HFF-Myc (cell line): ENCODE measurements at places on chromosomes 6 and 20.

GRCh38 chr20:19274412-19275015 is 62.1 kb downstream of the SLC24A3 start:
- no peak for DNase-seq

- no peak for DNase-seq
Measured at GRCh38 chr6:46882645-46883044, 39.1 kb downstream of the ADGRF5 start.

DNA sequence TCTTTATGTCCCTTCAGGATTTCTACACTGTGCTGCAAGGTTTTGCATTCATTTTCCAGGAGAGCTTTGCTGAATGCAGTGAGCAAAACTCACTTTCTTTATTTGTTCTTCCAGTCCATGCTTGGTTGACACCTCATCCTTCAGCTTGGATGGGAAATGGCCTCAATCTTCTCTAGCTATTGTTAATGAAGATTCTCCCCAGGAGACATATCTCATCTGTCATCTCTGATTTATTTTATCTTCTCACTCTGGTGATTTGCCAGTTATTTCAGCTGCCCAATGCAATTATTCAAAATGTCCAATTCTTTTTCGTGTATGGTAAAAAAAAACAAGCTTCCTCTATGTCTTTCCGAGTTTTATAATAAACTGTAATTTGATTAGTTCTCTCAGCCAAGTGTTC is 77.9 kb upstream of the PAK5 start:
- no peak for DNase-seq

DNA sequence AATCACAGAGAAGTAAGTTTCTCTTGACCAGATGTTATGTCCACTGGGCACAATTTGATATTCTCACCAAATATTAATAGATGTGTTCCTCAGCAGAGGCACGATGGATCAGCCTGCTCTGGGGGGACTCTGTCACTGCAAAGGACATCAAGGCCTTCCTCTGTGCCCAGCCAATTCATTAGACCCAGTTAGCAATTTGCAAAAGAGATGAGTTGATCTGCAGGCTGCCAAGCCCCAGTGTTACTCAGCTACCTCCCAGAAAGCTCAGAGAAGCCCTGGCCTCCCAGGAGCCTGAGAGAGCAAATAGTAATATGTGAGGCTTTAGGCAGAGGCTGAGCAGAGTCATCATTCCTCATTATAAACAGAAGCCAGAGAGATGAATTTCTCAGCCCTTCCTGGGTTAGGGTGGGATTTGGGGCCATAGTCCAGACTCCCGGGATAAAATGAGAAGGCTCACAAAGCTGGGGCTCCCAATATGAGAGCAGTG is 54.2 kb downstream of the ZNF831 start:
- DNase-seq: no peak

DNA sequence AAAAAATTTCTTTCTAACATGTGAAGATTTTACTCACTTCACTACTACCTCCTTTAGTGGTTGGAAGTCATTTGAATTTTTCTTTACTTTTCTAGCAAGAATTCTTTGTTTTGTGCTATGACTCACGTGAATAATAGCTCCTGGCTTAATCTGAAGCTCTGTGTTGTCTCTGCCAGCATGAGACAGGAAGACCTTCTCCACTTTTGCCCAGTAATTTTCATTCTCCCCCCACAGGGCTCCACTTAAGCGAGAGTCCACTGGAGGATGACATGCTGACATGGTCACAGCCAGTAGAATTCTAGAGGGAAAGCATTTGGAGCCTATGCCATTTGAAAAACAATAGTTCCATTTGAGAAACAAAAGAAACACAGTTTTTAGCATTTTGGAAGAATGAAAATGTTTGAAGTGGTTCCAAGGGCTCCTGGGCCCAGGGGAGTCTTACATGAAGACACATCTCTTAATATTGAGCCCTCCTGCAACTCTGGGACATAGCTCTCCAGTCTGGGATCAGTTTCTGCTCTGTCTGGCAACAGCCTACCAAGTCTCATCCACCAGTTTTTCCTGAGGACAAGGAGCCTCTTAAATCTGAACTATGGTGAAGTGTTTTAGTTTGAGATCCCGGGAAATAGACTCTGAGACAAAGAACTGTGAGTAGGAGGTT is 231.4 kb downstream of the PAX1 start:
- DNase-seq: no peak

GRCh38 chr6:135030056-135030473 is 24.6 kb downstream of the HBS1L start:
- DNase-seq: no peak

DNA sequence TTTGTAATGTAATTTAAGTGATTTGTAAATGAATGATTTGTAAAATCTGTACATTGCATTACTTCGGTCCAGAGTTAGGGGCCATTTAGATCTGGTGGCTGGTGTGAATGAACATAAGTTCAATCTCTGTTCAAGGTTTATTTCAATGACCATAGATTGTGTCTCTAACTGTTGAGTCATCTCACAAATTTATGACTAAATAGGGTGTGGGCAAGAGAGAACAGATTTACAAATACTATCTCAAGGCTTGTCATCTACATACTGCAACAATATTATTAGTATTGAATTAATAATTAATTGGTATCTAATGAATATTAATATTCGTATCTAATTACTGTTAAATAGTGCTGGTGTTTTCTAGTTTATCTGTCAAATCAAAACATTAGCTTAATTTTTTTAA is 115.3 kb upstream of the EDN1 start:
- no peak for DNase-seq

DNA sequence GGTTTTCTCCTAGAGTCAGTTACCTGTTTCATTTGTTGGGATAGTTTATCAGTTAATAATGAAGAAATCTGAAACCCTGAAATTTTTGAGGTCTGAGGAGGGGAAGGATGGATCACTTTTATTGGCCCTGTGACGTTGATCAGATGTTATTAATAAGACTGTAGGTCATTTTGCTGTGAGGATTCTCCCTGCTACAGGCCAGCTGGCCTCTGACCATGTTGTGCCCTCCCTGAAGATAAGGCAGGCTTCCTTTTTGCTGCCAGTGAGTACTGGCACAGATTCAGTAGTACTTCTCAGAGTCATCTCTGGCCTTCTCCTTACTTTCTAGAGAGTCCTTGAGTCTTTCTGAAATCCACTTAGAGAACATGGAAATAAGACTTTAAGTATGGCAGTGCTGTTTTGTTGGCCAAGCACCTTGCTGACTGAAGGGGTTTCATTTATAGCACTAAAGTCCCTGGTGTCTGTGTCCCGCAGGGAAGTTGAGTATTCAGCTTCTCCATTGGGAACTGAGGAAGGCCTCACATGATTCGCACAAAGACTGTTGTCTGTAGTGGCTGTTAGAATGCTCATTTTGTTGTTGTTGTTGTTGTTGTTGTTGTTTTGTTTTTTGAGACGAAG is 202.6 kb downstream of the DTNBP1 start:
- DNase-seq: no peak

DNA sequence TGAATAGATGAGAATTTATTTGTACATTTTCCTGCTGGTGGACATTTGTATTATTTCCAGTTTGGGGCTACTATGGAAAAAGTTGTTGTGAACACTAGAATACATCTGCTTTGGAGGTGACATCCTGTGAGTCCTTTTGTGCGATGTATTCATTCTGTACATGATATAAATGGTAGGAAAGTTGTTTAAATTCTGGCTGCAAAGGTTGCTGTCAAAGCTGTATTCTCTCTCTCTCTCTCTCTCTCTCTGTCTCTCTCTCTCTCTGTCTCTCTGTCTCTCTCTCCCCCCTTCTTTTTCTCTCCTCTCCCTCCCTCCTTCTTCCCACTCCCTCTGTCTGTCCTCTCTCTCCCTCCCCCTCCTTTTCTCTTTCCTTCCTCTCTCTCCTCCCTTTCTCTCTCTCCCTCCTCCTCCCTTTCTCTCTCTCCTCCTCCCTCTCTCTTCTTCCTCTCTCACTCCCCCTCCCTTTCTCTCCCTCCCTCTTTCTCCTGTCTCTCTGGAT is 25.3 kb downstream of the SLC13A3 start:
- DNase-seq: no peak

GRCh38 chr6:150654608-150655007 is 54.9 kb downstream of the PLEKHG1 start:
- DNase-seq: no peak

GRCh38 chr20:37480919-37481318 is 40.1 kb upstream of the NNAT start:
- DNase-seq: no peak

GRCh38 chr6:7461416-7461815 is 71.8 kb downstream of the RIOK1 start:
- DNase-seq: no peak

DNA sequence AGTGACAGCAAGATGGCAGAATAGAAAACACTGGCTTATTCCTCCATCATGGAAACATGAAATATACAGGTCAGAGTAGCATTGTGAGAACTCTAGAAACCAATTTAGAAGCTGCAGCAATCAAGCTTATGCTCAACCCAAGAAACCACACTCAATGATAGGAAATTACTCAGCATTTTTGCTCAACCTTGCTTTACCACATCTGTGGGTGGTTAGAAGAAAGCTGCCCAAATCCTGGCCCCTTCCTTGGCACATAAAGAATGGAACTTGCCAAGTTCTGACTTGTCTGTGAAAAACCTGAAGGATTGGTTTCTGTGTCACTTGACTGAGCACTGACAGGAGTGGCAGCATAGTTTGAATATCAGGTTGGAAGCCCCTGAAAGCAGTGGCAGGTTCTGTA is 108.0 kb upstream of the MOCS1 start:
- no peak for DNase-seq

DNA sequence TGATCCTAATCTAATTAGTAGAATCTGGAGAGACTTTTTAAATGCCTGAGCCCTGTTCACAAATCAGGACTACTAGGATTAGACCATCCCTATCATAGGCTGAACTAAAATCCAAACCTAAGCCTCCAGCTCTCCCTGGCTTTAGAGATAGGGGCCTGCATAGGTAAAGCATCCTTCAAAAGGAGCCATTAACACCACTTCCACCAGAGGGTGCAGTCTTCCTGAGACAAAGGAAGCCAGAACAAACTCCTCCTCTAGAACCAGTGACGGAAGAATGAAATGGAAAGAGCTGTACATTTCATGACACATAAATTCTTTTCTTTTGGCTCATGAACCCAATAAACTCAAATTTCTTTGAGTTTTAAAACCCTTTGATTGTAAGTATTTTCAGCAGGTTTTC is 291.2 kb upstream of the ADGRB3 start:
- DNase-seq: no peak

- no peak for DNase-seq
Measured at GRCh38 chr20:37566590-37567330, 39.1 kb upstream of the BLCAP start.

DNA sequence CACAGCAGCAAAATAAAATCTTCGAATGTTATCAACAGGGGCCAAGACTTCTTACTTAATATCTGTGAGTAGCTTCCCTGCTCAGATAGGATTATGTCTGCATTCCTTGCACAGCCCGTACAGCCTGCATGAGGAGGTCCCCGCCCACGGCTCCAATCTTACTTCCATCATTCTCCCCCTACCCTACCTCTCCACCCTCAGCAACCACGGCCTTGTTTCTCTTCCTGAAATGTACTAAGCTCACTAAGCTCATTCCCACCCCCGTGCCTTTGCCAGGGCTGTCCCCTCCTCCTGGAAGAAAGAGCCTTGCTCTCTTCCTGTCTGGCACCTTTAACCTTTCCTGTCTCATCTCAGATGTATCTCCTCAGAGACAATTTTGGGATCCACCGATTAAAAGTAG is 120.4 kb downstream of the BCAS1 start:
- no peak for DNase-seq

DNA sequence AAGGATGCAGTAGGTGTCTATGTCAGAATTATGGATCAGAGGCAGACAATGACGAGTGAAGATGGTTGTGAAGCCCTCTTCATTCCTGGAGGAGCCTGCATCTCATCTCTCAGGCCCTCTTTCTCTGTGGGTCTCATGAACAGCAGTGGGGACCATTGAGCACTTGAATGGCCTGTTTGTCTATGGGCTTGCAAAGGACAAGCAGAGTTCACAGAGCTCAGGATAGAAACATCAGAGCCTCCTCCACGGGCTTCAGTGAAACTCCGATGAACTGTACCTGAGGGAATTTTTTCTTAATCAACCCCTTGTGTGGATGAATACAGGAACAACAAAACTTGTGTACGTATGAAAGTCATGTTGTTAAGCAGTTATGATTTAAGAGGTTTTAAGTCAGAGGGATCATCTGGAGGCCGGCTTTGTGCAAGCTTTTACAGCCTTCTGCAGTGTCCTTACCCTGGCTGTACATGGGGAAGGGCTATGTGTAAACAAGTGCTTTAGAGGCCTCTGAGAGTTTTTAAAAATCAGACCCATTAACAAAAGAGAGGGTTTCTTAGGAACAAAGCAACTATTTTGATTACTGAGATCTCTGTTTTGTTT is 29.7 kb upstream of the PI16 start:
- DNase-seq: no peak

GRCh38 chr6:93779086-93779841 is 359.9 kb upstream of the EPHA7 start:
- DNase-seq: no peak

- no peak for DNase-seq
Measured at GRCh38 chr6:161079566-161080262, 88.1 kb downstream of the MAP3K4 start.

GRCh38 chr20:50546729-50547314 is 36.6 kb downstream of the PTPN1 start:
- DNase-seq: no peak

DNA sequence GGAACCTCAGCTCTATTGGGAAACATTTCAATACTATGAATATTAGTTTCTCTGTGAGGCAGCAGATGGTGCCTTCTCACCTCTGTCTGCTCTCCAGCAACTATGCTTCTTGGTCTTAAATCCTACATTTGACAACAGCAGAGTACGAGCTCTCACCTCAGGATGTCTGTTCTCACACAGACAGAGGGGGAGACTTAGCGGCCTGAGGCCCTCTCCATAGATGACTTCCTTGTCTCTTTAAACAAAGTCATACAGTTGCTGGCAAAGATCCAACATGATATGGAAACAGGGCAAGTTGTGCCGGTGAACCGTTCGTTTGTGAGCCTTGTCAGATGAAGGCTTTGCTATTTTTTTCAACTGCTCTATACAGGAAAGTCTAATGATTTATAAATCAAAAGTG is 43.7 kb upstream of the GABRR1 start:
- no peak for DNase-seq

DNA sequence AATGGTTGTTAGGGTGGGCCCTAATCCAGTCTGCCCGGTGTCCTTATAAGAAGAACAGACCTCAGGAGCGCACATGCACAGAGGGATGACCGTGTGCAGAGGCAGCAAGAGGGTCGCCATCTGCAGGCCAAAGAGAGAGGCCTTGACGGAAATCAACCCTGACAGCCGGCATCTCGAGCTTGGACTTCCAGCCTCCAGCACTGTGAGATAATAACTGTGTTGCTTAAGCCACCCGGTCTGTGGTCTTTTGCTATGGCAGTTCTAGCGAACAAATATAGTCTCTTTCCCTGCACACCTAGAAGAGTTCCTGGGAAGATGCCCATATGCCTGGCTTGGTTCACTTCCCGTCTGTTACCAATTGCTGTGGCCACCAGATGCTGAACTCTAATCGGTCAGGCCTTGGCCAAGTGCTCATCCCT is 35.3 kb upstream of the PTGIS start:
- DNase-seq: no peak

DNA sequence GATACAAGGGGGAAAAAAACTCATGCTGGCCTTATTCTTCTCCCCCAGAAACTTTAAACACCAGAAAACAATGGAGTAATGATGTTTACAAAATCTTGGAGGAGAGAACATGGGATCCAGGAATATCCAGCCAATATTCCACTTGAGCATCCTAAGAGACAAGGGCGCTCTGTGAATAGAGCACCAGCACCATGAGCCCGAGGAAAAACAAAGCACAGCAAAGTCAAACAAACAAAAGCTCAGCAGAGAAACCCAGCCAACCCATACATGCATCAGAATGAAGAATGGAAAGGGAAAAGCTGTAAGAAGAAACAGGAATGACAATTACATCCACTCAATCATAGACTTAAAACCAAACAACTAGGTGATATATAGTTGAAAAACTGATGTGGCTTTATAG is 4.6 kb upstream of the NAA20 start:
- DNase-seq: no peak
